ENCODE measurements at places on chromosomes 5 and 9.
A peak's percentile ranks its signal among the peaks of the same experiment; 100 is the strongest.

DNA sequence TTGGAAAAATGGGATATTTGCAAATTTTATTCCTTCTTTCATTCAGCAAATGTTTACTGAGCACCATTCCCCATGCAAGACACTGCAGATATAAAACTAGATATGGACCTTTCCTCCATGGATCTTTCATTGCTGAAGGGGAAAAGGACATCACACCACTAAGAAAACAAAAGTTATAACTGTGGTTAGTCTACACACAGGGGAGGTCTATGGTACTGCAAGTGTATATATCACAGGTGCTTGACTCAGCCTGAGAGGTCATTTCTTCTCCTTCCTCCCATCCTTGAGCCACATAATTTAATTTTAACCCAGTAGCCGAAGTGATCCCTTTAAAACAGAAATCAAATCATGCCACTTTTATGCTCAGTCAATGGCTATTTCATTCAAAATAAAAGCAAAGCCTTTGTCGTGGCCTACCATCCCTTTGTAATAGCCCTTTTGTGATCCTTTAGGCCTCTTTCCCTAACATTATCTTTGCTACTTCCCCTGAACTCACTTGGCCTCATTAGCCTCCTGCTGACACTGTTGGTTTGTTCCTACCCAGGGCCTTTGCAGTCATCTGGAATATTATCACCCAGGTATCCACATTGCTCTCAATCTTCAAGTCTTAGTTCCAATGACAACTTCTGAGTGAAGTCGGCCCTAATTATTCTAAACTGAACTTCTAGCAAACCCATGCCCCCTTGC lies 213.2 kb downstream of the GABRB2 start:
- no peak for DNase-seq

DNA sequence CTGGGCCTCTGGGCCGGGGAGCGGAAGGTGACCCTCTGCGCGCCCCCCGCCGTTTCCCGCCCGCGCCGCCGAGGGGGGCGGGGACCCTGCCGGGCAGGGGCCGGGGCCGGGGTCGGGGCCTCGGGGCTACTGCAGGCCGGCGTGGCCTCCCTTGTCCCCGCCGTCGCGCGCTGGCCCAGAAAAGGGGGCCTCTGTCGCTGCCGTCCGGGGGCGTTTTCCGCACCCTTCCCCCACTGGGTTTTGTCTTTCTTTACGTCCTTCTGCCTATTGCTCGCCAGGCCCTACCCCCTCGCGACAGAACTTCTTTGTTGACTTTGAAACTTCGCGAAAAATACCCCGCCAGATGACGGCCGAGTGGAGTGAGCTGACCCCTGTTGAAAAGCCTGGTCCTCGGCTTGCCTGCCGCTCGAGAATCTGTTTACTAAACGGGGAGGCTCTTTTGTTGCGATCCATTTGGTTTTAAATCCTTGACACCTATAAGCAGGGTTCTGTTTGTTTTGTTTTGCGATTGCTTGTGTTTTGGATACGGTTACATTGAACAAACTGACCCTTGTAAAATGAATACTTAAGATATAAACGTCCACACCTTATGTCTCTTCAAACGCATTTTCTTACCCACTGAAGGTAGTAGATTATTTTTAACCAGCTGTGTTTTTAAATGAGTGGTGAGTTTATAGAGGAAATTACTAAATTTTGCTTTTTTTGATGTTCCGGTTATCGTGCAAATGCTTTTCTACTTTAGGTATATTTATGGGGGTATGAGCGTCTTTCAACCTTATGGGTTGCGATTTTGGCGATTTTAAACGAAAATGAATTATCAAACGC lies 765 bp downstream of the MARCHF6 start:
- peak; percentile 60 for DNase-seq

GRCh38 chr5:67857502-67857901 lies 358.1 kb upstream of the PIK3R1 start:
- DNase-seq, result peak; percentile 4

GRCh38 chr5:130102375-130102774 lies 198.1 kb downstream of the CHSY3 start:
- no peak for DNase-seq

DNA sequence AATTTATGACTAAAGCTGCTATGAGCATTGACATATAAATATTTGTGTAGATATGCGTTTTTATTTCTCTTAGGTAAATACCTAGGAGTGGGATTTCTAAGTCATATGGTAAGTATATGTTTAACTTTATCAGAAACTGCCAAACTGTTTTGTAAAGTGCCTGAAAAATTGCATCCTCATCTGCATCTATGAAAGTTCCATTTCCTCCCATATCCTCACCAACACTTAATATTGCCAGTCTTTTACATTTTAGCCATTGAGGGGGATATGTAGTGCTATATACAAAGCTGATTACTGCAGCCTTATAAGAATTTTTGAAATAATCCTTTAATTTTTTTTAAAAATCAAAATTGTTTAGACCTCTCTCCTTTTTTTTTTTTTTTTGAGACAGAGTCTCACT lies 123.1 kb upstream of the SPRY4 start:
- no peak for DNase-seq

DNA sequence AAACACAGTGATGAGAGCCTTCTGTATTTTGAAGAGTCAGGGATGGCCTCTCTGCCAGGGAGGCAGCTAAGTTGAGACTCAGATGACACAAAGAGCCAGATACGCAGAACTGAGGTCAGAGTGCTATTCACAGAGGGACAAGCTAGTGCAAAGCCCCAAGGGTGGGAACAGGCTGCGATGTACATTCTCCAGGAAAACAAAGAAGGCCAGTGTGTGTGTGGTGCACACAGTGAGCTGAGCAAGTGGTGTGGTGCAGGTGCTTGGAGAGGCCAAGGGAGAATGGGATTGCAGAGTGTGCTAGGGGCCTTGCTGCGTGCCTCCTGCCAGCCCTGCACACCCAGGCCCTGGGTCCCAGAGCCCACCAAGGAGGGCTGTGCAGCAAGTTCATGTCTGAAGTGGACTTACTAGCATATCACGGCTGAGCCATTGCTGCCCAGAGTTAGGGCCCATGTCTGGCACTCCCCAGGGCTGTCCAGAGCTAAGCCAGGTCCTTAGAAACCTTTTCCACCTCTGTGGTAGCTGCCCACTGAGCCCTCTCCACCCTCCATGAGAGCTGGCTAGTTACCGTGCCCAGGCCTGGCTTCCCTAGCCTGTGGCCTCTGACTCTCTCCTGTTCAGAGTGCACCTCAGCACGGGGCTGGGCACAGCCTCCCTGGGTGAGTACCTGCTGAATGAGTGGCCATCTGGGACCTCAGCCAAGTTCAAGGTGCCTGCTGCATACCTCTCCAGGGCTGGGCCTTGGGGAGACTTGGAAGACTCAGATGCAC lies 9.3 kb downstream of the SLC25A48 start:
- no peak for DNase-seq

GRCh38 chr5:20974426-20974825 lies 986.4 kb upstream of the CDH18 start:
- peak; percentile 5 for DNase-seq

DNA sequence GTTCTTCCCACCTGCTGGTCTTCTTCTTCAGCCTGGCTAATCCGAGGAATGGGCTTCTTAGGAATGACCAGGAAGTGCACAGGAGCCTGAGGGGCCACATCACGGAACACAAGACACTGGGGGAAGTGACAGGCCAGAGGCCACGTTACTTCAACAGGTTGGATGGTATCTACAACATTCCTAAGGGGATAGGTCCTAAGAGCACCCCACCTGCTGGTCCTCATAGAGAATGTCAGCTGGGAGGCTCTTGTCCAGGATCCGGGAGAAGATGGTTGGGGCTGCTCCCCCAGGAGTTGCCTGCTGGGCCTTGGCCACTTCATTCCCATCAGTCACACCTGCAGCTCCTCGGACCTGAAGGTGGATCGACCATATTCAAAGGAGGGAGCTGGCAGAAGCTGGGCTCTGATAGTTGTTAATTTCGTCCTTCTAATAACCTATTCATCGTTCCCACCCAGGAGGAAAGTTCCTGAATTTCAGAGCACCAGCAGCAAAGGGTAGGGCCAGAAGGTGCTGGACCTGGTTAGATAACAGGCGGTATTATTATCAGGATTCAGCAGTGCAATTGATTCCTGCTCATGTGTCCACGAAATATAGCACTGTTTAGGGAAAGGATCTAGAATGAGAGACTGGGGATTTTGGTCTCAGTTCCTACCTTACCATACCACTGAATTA lies 1.3 kb downstream of the HINT2 start:
- peak; percentile 47 for DNase-seq

DNA sequence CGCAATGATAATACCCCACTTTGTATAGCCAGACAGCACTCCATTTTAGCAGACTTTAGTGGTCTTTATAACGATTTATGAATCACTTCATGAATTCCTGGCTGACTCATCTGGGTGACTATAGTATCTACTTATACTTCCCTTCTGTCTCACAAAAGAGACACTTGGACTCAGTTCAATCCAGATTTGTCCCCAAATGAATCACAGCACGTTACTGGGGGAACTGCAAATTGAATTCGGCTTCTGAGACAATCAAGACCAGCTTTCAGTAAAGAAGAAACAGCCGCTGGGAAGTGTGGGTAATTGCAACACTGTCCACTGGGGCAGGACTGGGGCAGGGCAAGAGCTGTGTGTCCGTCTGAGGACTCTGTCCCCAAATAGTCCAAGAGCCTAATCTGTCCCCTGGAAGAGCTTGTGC lies 337.3 kb upstream of the RFX3 start:
- peak; percentile 58 for DNase-seq

DNA sequence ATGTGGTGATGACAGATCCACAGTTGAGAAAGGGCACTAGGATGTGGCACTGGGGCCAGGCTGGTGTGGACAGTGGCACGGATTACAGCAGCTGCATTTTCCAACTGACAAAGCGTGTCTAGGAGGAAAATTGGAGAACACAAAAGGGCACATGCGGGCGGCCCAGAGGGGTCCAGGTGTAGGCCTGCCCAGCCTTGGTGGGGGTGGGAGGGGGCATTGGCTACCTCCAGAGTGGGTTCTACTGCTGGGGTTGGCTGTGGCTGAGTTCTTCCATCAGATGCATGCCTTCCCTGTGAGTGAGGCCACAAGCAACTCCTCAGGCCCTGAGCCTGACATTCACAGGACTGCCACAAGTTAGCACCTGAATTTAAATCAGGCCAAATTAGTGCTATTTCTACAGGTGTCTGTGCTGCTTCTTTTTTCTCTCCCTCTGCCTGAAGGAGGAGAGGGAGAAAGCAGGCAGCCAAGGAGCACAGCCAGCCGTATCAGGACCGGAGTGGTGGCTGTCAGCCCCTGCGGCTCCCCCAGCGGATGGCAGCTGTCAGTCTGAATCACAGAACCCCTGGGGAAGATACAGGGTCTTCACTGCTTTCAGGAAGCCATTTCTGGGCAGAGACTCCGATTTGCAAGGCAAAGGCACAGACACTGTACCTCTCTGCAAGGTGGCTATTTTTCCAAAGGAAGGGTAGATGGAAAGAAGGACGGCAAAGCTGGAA lies 464.2 kb downstream of the SPOCK1 start:
- no peak for DNase-seq

GRCh38 chr5:132473019-132473531 lies 17.5 kb downstream of the IRF1 start:
- no peak for DNase-seq

GRCh38 chr5:104626122-104626521 lies 1063.5 kb upstream of the NUDT12 start:
- DNase-seq, result no peak

- peak; percentile 58 for DNase-seq
Measured at GRCh38 chr5:126124706-126125345, 298.4 kb upstream of the GRAMD2B start.

DNA sequence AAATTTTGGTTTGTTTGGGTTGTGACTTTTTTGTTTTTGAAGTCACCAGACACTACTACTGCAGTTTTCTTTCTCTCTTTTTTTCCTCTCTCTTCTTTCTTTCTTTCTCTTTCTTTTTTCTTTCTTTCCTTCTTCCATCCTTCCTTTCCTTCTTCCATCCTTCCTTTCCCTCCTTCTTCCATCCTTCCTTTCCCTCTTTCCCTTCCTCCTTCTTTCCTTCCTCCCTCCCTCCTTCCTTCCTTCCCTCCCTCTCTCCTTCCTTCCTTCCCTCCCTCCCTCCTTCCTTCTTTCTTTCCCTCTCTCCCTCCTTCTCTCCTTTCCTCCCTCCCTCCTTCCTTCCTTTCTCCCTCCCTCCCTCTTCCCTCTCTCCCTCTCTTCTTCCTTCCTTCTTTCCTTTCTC lies 230.3 kb upstream of the TYRP1 start:
- DNase-seq, result no peak

- no peak for DNase-seq
Measured at GRCh38 chr5:64100203-64100602, 65.4 kb upstream of the RNF180 start.

DNA sequence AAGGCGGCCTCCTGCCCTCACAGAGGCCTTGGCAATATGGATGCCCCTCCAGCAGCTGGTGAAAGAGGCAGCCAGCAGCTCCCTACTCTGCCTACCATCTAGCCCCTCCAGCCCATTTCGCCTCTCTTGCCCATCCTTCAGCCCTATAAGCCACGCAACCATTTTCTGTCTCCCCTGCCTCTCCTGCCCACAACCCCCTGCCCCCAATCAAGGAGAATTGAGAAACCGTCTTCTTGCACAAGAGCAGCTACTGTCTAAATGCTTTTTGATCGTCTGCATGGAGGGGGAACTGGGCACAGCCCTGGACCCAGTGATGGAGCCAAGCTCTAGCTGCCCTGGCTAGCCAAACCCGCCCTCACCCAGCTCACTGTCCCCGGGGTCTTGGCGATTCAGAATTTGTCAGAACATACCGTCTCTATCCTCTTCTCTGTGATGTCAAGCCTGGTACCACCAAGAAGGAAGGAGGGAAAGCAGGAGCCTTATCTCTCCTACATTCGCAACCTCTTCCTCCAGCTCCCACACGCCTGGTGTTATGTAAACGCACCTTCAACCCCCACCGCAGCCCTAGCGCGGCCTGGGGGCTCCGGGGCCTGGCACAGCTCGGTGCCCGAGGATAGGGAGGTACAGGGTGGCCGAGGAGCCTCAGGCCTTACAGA lies 1.2 kb downstream of the SPRY4 start:
- peak; percentile 37 for DNase-seq

- DNase-seq, result peak; percentile 76
Measured at GRCh38 chr5:168468836-168469235, 17.4 kb upstream of the RARS1 start.

DNA sequence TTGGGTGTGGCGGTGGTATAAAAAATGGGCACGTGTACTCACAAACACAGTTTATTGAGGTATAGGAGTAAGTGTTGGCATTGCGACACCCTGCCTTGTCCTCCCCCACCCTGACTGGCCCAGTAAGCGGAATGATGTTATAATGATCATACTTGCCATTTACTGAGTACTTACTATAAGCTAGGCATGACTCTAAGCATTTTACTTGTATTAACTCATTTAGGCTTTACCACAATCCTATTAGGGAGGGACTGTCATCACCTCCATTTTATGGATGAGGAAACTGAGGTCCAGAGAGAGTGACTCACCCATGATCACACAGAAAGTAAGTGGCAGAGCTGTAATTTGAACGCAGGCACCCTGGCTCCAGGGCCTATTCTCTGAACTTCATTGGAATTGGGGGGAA lies 2.3 kb downstream of the SMIM3 start:
- DNase-seq, result peak; percentile 57

DNA sequence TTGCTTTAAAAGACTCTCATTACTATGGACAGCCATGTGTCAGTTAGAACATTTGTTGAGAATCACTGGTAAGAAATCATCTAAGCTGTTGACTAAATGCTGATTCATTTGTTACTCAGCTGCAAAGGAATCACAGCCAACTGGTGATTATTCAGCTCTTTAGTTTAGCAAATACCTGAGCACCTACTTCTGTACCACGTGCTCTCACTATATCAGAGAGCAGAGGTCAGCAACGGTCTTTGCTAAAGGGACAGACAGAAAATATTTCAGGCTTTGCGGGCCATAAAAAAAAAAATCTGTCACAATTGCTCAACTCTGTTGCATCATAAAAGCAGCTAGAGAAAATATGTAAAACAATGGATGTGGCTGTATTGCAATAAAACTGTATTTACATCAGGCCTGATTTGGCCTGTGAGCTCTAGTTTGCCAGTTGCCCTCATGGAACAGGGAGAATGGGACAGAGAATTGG lies 377.6 kb downstream of the DNAH5 start:
- peak; percentile 36 for DNase-seq

Data from choroid plexus epithelial cell (primary cell).